Stimulated activated CD8-positive, alpha-beta memory T cell treated with anti-CD3 and anti-CD28 coated beads, Interleukin-7, amount 100 ng/mL, for 48 hours (primary cell): ENCODE measurements at places on chromosomes 1 and 21.

DNA sequence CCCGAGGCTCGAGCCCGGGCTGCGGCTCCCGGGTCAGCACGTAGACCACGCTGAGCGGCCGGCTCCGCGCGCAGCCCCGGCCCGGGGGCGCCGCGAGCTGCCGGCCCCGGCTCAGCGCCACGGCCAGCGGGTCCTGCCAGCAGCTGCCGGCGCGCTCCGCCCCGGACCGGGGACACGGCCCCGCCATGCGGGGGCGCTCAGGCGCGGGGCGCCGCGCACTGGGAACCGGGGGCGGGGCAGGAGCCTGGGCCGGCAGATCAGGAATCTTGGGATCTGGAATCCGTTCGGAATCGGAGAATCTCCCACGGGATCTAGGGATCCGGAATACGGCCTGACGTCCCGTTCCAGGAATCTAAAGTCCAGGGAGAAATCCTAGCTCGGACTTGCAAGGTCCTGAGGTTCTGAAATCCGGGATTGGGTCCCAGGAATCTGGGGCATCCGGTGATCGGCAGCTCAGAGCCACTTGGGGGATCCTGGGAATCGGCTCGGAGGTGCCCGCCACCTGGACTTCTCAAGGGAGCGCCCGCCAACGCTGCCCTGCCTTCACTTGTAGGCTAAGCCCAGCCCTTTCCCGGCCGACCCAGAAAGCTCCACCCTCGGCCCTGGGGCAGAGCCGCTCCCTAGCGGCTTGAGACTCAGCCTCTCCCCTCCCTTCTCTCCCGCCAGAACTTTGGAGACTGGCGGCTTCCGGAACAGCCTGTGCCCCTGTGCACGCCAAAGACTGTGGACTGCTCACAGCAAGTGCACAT is at the start of gene MAP3K6:
MAP3K6 (minus strand) TSS at position 551 of the 749 bp plus-strand sequence; CDS start at position 187, 364 bp downstream.
- DNase-seq, result peak; percentile 37

DNA sequence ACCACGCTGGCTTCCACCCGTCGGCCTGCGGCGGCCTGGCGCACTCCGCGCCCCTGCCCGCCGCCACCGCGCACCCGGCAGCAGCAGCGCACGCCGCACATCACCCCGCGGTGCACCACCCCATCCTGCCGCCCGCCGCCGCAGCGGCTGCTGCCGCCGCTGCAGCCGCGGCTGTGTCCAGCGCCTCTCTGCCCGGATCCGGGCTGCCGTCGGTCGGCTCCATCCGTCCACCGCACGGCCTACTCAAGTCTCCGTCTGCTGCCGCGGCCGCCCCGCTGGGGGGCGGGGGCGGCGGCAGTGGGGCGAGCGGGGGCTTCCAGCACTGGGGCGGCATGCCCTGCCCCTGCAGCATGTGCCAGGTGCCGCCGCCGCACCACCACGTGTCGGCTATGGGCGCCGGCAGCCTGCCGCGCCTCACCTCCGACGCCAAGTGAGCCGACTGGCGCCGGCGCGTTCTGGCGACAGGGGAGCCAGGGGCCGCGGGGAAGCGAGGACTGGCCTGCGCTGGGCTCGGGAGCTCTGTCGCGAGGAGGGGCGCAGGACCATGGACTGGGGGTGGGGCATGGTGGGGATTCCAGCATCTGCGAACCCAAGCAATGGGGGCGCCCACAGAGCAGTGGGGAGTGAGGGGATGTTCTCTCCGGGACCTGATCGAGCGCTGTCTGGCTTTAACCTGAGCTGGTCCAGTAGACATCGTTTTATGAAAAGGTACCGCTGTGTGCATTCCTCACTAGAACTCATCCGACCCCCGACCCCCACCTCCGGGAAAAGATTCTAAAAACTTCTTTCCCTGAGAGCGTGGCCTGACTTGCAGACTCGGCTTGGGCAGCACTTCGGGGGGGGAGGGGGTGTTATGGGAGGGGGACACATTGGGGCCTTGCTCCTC is 1.9 kb downstream of the OLIG2 start:
- no peak for DNase-seq

DNA sequence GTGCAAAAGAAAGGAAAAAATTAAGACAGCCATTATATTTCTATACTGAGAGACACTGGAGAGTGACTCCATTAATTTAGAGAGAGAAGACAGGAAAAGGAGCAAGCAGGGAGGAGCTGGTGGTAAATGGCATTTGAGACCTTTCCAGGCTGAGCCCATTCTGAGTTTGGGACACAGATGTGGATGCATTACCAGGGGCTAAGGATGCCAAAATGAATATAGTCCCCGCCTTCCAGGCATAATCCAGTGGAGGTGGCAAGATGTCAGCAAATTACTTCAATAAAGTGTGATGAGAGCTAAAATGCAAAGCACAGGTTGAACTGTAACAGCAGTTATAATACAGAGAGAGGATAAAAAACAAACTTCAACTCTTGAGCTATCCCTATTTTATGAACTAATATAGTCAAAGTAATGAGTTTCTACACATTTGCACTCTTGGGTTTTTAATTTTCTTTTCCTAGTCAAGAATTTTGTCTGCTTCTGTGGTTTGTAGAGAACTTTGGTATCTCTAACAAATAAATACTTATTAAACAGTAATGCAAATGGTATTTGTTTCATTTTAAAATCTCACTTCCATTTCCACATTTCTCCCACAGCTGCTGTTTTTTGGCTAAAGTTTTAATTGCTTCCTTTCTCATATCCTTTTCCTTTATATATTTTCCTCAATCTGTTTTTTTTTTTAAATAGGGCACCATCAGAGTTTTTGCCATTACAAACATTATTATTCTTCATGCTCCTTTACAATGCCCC is 228.2 kb upstream of the KCNK2 start:
- no peak for DNase-seq

- DNase-seq, result no peak
Measured at GRCh38 chr21:42289926-42290325, 25.3 kb downstream of the TFF3 start.

GRCh38 chr1:10401281-10401680 is 2.4 kb downstream of the PGD start:
- DNase-seq, result no peak

- no peak for DNase-seq
Measured at GRCh38 chr1:53878492-53879105, 11.0 kb downstream of the YIPF1 start.

- no peak for DNase-seq
Measured at GRCh38 chr1:14439015-14439414, 159.5 kb upstream of the KAZN start.

- DNase-seq, result no peak
Measured at GRCh38 chr1:41856151-41856943, 62.4 kb downstream of the HIVEP3 start.

DNA sequence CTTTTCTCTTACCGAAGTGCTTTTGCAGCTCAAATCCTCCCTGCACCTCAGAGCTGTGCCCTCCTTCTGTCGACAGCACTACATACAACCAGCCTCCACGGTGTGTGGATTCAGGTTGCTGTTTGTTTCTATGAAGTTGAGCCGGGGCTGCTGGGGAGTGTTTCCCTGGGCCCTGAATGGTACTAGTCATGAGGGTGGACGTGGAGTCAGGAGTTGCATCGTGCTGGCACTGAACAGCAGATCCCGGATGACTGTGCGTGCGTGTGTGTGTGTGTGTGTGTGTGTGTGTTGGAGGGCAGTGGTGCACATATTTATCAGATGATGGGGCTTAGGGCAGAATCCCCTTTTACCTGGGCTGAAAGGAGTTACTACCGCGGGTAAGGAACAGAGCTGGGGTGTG is 47.0 kb downstream of the ACTL8 start:
- no peak for DNase-seq

- no peak for DNase-seq
Measured at GRCh38 chr1:58136387-58136786, 410.1 kb downstream of the OMA1 start.

DNA sequence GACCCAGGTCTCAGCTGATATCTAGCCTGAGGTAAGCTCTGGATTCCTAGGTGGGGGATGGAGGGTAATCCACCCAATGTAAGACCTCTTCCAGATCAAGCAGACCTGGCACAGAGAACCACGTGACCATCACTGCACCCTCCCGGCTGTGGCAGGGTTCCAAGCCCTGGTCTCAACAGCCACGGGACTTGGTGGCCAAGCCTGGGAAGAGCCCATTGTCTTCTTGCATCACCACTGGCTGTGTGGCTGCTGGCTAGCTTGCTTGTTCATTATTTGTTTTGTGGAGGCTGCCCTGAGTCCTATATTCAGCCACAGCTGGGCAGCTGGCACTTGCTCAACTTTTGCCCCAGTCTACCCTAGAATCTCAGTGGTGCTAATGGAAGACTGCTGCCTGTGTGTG is 24.1 kb upstream of the NFASC start:
- no peak for DNase-seq
